Stimulated activated CD8-positive, alpha-beta memory T cell treated with anti-CD3 and anti-CD28 coated beads, Interleukin-4, amount 100 ng/mL, for 1 hour (primary cell): ENCODE measurements at places on chromosomes 3 and 15.
A peak's percentile ranks its signal among the peaks of the same experiment; 100 is the strongest.

- no peak for DNase-seq
Measured at GRCh38 chr3:27805282-27805681, 83.2 kb upstream of the EOMES start.

- no peak for DNase-seq
Measured at GRCh38 chr15:81014446-81015093, 13.8 kb downstream of the TLNRD1 start.

GRCh38 chr3:195171093-195171873 is 99.7 kb downstream of the XXYLT1 start:
- DNase-seq, result no peak

DNA sequence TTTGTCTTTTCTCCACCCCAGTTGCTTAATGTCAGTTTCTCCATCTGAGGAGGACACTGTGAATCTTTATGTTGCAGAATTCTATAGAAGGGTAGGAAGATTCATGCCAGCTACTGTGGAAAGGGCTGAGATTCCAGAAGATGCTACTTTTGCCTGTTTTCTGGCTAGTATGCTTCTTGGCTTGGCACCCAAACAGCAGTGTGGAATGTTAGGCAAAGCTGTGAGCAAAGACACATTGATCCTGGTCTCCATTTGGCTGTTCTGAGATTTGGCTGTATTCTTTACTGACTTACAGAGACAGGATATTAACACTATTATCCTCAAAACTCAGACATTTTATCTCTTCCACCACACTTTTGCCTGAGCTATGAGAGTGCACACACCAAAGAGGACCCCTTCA is 39.3 kb downstream of the PDHB start:
- DNase-seq, result no peak

GRCh38 chr3:72576563-72576962 is 271.7 kb downstream of the SHQ1 start:
- no peak for DNase-seq

DNA sequence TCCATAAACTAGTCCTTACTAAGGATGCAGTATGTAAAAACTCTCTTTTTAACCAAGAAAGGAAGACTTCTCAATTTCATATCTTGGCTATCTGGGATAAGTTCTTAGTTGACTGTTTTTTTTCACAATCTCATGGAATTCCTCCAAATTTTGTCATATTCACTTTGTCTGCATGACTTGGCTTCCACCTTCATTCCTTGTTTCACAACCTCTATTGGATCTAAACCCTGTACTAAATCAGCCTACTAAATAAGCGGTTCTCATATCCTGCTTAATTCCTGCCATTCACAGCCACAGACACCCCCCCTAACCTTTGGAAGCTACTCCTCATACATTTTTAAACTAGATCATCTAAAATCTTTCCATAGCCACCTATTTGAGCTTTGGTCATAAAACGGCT is 370.6 kb upstream of the NAALADL2 start:
- no peak for DNase-seq

GRCh38 chr15:75042730-75043508 is 19.5 kb downstream of the PPCDC start:
- peak; percentile 50 for DNase-seq

- DNase-seq, result no peak
Measured at GRCh38 chr15:25731411-25731810, 131.7 kb downstream of the ATP10A start.

DNA sequence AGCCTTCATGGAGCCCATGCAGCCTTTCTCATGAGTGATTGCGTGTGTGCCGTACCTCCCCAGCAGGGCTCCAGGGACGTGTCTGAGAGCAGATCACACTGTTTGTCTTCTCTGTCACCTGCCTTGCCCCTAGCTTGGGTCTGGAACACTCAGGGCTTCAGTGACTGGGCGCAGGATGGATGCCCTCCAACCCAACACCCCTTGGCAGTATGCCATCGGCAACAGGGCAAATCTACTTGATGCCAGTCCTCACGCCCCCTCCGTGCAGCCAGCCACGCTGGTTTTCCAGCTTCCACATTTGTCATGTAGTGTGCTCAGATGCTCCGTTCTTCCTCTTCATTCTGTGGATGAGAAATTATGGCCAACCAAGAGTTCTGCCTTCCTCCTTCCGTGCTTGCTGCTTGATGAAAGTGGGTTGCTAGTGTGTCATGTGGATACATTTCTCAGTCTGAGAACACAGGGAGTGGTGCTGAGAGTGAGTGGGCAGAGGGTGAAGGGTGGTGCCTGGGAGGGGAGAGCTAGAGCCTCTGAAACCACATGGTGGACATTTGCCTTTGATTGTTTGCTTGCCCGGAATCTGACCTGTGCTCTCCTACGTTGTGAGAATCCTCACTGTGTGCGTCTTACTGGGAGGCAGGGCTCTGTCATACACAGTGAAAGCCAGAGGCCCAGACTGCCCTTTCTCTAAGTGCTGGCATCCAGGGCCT is 97.2 kb downstream of the FAM43A start:
- no peak for DNase-seq

GRCh38 chr3:173403376-173403775 is 5.8 kb downstream of the NLGN1 start:
- no peak for DNase-seq

- no peak for DNase-seq
Measured at GRCh38 chr3:128932516-128933212, 53.2 kb downstream of the ACAD9 start.

- no peak for DNase-seq
Measured at GRCh38 chr15:96285729-96286254, 44.7 kb upstream of the NR2F2 start.

DNA sequence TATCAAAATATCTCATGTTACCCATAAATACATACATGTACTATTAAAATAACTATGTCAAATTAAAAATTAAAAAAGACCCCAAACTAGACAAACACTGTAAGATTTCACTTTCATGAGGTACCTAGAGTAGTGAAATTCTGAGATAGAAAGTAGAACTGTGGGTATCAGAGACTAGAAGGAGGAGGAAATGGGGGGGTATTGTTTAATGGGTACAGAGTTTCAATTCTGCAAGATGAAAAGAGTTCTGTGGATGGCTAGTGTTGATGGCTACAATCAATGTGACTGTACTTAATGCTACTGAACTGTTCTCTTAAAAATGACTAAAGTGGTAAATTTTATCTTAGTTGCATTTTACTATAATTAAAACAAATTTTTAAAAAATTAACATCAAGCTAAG is 36.6 kb downstream of the RFX7 start:
- no peak for DNase-seq

DNA sequence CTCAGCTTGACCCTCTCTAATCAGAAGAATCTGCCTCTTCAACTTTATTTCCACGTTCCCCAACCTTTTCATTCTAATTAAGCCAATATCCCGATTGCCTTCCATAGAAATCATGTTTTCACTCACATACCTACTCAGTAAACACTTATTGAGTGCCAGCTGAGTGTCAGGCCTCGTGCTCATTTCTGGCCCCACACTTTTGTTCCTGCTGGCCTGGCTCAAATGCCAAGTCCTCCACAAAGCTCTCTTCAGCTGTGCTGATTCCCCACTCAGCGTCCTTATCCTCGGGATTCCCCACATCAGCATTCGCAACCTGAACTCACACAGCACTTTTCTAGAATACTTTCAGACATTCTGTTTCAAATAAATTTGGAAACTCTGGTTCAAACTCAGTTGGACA is 68.9 kb downstream of the THBS1 start:
- no peak for DNase-seq
